ENCODE measurements at places on chromosomes 4 and X.

DNA sequence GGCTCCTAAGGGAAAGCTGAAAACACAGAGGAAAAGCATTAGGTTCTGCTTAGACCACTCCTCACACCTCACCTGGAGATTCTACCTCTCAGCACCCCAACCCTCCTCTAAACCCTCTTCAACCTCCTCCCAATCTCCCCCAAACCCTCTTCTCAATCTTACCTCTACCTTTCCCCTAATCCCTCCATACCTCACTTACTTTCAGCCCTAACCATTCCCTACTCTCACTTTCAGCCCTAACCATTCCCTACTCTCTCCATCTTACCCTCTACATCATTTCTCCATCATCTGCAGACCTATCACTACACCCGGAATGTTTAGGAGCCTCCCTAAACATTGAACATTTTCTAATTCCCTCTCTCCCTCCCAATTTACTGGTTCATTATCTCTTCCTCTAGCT lies 3.5 kb downstream of the RTL3 start:
- DNase-seq, result no peak

DNA sequence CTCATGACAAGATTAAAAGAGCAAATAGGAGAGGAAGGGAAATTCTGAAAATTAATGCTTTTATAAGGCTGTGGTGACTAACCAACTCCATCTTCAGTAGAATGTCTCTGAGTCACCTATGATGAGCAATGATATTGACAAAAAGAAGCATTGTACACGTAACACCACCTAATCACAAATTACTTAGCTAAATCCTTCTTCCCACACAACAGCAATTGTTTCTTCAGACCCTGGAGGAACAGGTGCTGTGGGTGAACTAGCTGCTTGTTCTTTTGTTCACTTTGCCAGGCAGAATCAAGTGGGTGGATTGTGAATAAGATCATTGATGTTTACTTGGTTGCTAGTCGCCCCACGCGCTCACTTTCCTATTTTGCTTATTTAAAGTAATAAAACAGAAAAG lies 315.5 kb downstream of the CAMK2D start:
- no peak for DNase-seq

DNA sequence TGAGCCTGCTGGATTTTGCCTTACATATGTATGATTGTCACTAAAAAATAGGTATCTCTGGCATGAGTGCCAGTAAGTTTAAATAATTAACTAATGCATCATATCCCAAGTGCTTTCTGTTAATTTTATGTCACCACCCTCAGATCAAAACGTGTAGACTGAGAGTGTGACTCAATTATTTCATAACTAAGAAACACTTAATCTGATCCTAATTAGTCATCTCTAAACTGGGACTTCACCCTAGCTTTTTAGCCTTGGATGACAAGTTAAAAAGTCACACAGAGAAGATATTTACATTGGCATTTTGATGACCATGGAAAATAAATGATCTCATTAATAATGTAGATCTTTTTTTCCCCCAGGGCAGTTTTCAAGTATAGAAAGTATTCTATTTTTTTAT lies 23.1 kb upstream of the SLC6A14 start:
- DNase-seq, result no peak

DNA sequence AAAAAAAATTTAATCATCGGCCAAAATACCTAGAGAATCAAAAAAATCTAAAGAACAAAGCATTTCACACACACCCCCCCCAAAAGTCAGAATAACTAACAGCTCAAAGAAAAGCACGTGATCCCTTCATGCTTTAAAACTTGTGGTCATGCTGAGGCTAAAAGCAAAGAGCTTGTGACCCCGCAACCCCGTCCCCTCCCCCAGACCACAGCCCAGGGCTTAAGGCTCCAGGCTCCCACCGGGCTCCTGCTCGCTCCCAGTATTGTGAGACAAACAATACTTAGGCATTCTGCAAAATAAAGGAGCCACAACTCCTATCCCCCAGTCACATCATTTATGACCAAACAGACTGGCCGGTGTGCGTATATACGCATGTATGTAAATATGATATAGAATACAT lies 62.1 kb upstream of the CCDC160 start:
- DNase-seq, result no peak

DNA sequence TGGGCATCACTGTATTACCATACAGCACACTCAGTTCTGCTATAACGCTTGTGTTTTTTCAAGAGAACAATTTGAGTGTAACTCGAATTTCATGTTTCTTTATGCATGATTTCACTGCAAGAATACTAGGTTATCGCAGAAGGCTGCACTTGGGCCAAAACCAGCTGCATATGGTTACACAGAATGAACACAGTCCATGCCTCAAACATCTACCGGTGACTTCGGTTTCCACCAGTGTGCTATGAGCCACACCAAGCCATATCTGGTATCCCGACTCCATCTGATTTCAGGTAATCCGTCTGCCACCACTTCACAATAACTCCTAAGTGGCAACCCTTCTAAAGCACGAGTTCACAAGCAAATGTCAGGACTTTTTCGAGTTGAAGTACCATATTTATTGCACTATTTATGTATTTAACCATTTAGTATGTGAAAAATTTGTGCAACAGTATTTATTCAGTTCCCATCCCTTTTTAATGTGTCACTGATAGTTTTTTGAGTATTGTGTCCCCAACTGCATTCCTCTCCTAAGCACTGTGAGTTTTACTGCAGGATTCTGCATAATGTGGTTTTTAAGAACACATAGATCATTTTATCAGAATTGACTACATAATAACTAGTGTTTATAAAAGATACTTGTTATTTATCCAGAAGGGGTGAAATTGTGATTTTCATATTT lies 111.8 kb downstream of the APBB2 start:
- DNase-seq, result no peak

- DNase-seq, result no peak
Observed at GRCh38 chrX:13067773-13068172, 23.4 kb upstream of the FAM9C start.

GRCh38 chrX:22969411-22969810 lies 30.3 kb upstream of the DDX53 start:
- DNase-seq, result no peak

DNA sequence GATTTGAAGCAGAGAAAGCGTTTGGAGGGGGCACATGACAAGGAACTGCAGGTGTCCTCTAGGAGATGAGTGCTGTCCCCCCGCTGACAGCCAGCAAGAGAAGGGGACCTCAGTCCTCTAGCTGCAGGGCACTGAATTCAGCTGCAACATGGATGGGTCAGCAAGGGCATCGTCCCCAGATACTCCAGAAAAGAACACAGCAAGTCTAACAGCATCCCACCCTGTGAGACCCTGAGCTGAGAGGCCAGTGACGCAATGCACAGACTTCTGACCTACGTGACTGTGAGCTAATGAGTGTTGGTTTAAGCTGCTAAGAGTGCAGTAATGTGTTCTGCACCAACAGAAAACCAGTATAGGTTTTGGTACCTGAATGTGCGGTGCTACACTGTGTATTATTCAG lies 11.6 kb upstream of the CENPVL2 start:
- no peak for DNase-seq

DNA sequence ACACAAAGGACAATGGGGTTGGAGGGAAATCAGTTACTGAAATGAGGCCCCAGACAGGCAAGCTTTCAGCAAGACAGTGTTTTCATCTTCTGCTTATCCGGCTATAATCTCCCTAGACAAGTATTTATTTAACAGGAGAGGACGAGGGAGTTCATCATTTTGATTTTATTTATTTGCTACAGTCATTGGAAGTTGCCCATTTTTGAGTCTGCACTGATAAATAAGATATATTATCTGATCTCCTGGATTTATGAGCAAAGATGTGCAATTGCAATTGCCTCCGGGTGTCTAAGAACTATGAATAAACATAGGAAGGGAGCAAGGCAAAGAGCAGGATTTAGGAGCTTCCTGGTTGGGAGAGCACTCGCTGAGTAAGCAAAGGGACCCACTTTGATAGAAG lies 263.2 kb upstream of the EDA2R start:
- DNase-seq, result no peak

GRCh38 chr4:101851672-101852071 lies 61.1 kb downstream of the BANK1 start:
- DNase-seq, result no peak

- no peak for DNase-seq
Observed at GRCh38 chr4:110424144-110424543, 51.8 kb upstream of the ENPEP start.

GRCh38 chr4:81874661-81875515 lies 403.2 kb upstream of the RASGEF1B start:
- no peak for DNase-seq

DNA sequence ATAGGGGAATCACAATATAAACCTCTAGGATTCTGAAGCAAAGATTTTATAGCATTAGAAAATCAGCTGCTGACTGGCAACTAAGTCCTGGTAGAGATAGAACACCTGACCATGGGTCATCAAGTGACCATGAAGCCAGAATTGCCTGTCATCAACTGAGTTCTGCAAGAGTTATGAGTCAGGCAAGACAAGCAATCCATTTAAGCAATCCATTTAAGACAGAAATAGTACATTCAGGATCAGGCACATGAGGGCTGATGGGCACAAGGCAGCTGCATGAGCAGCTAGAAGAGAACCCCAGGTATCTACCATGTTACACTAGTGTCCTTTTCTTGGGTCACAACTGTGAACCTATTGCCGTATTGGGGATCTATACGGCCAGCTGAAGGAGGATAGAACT lies 98.9 kb downstream of the SPRY1 start:
- no peak for DNase-seq

DNA sequence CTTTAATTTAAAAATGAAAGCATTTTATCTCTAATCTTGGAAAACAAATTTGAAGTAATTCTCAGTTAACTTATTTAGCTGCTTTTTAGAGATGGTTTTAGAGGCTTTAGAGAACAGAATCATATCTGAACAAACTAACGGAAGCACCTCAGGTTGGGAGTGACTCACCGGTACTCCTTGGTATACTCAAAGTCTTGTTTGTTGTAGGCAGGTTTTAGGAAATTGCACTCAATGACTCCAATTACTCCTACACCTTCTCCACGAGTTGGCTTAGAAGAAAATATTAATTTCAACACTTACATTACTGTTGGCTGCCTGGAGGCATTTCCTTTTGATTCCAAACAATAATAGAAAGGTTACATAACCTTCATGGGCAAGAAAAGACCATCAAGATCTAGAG lies 23.6 kb downstream of the MORC4 start:
- no peak for DNase-seq

DNA sequence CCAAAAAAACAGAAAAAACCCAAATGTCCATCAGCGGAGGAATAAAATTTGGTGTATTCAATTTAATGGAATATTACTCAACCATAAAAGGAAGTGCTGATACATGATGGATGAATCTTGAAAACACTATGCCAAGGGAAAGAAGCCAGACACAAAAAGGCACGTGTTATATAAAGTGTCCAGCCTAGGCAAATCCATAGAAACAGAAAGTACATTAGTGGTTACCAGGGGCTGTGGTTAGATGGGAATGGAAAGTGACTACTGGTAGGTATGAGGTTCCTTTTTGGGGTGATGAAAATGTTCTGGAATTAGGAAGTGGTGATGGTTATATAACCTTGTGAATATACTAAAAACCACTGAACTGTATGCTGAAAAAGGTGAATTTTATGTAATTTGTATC lies 3.5 kb upstream of the CDKL2 start:
- DNase-seq, result no peak

DNA sequence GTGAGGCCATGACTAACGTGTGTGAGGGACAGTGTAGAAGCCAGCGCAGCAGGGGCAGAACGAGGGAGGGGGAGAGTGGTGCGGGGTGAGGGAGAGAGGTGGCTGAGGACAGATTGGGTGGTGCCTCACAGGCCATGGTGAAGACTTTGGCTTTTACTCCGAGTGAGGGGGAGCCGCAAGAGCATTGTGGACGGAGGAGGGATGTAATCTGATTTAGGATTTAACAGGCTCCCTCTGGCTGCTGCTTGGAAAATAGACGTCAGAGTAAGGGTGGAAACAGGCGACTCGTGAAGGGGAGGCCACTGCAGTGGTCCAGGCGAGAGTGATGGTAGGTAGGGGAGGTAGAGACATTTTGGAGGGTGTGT lies 13.0 kb downstream of the PPP1R3F start:
- DNase-seq, result no peak

DNA sequence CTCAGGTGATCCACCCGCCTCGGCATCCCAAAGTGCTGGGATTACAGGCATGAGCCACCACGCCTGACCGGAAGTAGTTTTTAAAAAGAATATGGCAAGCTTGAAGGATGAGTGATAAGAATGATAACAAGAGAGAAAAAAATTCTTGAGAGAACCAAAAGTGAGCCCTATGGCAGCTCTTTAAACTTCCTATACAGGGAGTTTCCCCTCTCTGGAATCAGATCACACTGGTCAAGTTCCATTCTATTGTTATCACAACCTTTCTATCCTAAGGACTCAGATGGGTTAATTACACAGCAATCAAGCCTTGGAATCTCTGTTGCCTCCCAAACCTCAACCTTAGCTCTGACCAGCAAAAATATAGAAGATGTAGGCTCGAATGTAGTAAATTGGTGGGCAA lies 33.8 kb upstream of the ZNF518B start:
- DNase-seq, result no peak

- DNase-seq, result peak; percentile 69
Observed at GRCh38 chr4:1693131-1693896, 9.2 kb upstream of the FAM53A start.

DNA sequence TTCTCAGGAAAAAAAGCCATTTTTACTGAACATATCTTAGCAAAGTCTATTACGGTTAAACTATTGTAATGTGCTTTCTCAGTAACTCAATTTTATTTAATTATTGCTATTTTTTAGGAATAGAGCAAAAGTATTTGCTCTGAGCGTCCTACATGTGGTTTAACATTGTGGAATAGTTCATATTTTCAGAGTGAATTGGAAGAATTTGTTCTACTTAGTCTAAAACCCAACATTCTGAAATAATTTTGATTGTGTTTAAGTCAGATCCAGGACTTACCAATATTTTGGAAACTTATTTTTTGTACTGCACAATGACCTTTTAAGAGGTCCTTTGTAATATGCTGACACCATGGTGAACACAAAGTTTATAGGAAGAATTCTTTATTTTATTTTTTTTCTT lies 27.2 kb downstream of the CXCL1 start:
- DNase-seq, result no peak

DNA sequence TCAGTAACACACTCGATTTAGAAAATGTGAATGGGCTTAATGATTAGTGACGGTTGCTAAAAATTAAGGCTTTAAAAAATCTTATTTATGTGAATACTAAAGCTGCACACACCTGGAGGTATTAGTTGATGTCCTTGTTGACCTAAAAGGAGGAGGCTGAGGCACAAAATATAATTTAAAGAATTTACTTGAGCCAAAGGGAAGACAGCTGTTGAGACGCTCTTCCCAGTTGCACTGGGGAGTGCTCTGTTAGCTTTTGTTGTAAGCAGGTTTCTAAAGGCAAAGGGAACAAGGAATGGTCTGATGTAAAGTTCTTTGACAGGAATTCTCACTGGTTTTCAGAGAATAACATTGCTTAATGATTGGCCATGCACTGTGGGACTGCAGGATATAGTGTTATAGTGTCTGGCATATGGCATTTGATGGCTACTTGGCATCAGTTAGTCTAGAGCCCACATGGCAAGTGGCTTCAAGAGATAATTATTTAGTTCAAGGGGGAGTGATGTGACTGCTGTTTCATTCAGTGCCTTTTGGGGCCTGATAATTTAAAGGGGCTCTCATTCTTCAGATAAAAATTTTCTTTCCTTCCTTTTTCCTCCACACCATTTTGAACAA lies 30.8 kb upstream of the PGM2 start:
- no peak for DNase-seq

Data from stimulated activated CD4-positive, alpha-beta T cell treated with anti-CD3 and anti-CD28 coated beads, Interleukin-1b, Interleukin-23, amount 100 ng/mL, for 4 hours (primary cell).